Stimulated activated CD4-positive, alpha-beta T cell treated with anti-CD3 and anti-CD28 coated beads, TNF-alpha, amount 100 ng/mL, for 4 hours (primary cell): ENCODE measurements at places on chromosomes 5 and 9.

DNA sequence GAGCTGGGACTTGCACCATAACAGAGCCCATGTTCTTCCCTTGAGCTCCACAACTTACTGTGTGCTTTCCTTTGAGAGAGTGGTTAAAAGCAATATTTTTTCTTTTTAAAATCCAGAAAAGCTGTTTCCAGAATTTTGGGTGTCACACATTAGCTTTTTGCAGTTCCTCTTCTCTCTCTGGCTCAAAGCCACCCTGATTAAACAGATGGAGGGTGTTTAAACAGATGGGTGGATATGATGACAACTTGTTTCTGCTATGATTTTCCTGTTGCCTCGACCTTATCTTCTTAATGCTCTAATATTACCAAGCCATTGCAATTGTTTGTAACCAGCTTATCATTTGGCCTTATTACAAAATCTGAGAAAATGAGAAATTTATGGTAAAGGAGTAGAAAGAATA, 22.9 kb upstream of the CFAP95 start:
- DNase-seq = no peak

- DNase-seq = no peak
Measured at GRCh38 chr9:126299706-126300276, 26.8 kb upstream of the MVB12B start.

GRCh38 chr5:134769206-134769605, 10.6 kb downstream of the DDX46 start:
- no peak for DNase-seq

DNA sequence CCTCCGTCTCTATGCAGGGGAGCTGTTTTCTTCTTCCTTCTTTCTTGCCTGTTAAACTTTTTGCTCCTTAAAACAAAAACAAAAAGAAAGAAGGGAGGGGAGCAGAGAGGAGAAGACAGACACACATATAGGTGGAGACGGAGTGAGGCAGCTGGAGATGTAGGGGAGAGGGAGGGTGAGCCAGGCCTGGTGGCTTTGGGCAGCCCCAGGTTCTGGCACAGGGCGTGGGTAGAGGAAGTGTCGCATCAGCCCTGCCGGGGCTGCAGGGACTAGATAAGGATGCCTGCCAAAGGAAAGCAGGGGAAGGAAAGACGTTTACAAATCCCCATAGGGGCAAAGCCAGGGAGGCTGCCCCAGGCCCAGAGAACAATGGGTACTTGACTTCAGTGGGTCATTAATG, 38.7 kb upstream of the PTGS1 start:
- no peak for DNase-seq

DNA sequence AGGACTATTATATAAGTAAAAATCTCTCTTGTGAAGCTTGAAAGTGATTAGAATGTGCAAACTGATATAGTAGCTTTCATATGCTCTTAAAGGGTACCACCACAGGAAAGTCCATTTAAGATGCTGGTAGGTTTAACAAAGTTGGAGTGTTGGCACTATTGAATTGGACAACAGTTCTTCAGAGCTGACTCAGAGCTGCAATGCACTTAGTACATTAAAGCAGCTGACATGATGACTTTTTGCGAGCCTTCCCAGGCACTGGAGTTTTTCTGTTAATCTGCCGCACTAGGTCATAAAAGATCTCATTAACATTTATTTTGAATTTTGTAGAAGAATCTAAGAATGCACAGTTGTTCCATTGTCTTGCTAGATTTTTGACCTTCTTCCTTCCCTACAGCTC, 243.8 kb downstream of the ADAMTSL1 start:
- DNase-seq = no peak

GRCh38 chr9:121748074-121748473, 96.6 kb downstream of the DAB2IP start:
- DNase-seq = no peak

DNA sequence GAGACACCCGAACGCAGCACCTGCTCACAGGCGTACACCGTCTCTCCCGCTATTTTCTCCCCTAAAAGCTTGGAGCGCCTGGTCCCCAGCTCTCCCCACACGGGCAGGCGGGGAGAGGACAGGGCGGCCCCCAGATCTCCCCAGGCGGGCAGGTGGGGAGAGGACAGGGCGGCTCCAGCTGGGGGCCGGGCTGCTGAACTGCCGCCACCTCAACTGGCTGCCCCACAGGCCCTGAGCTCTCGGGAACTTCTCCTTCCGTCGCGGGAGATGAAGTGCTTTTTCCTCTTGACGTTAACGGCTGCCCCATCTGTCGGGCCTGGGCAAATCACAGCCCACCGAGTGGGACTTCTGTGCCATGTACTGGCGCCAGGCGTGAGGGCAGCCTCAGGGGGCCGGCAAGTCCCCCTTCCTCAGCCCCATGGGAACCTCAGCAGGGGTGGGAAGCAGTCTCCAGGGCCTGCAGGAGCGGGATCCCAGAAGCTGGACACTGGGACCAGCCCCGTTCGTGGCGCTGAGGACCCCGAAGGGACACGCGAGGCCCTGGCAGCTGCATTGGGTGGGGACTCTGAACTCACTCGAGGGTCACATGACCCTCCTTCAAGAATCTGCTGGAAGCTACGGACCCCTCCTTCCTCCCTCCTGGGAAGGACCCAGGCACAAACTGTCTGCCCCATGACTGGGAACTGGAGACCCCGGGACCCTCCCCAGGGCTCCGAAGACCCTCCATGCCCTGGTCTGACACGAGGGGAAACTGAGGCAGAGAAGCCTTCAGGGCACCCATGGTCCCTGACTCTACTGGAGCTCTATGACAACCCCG, 5.7 kb upstream of the EGFL7 start:
- DNase-seq = no peak

GRCh38 chr9:116860509-116861120, 173.5 kb downstream of the TRIM32 start:
- no peak for DNase-seq

DNA sequence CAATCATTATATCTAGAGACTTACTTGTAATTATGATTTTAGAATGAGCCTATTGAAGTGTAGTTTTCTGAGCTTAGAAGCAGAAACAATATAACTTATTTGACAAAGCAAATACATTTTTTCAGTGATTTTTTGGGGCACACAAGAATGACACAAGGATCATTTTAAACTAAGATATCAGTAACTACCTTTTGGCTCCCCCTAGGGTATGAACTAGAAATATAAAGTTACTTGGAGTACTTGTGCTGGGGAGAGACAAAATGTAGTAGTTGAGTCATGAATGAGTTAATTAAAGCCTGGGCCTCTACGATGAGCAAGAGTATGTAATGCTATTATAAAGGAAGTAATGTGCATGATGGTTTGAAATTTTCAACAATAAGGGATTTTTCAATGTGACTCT, 1244.1 kb upstream of the ACO1 start:
- no peak for DNase-seq

- DNase-seq = no peak
Measured at GRCh38 chr5:32664523-32664922, 46.6 kb upstream of the NPR3 start.

DNA sequence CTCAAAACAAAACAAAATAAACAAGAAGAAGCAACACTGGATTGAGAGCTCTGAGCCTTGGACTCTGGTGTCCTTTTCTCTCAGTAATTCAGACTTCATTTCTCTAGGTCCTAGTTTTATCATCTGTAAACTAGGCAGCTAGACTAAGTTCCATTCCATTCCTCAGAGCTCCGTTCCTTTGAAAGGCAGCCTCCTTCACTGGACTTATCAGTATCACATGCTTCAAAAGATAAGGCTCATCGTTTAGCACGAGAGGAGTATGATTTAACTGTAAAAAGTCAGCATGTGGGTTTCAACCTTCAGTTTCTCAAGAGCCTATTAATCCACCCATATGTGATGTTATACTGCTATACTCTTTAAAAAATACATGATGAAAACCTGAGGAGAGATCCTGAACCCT, 1.6 kb downstream of the ATP10B start:
- no peak for DNase-seq

- DNase-seq = no peak
Measured at GRCh38 chr9:23962101-23962500, 136.1 kb upstream of the ELAVL2 start.

- no peak for DNase-seq
Measured at GRCh38 chr5:93401634-93402213, 179.3 kb downstream of the NR2F1-AS1 start.

DNA sequence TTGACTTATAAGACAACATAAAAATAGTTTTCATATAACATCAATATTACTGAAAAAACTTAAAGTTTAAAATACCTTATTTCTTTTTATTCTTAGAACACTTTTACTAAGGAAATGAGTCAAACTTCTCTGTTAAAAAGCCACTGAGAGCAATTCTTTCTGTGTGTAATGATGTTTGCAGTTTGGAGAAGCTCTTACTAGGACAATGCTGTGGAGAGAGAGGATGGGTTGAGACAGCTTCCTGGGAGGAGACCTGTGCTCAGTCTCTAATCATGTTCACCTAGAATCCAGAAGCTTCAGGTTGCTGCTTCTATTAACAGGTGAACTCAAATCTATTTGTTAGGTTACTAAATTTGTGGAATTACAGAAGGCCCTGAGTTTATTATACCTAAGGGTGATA, 198.5 kb downstream of the DNAH5 start:
- no peak for DNase-seq

DNA sequence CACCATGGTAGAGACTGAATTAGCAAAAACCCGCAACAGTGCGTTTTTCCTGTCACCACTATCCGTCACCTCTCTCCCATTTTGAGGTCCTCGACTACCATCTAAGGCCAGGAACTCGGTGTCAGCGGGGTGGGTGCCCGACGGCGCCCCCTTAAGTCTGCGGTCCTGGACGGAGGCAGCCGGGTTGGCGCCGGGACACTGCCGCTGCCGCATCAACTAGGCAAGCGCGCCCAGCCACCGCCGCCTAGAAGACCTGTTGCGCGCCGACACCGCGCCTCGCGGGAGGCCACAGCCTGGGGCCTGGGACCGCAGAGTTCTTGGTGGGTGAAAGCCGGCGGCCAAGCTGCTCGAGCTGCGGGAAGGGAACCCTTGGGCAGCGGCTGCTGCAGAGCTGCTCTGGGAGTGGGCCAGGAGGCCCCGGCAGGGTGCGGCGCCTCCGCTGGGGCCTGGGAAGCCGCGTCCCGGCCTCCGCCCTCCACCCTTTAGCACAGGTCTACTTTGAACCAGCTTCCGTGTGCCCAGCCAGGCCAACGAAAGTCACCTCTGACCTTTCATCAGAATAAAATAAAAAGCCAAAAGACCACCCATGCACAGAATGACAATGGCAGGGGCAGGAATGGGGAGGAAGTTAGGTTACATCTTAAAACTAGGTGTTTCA, 3.5 kb downstream of the FOXB2 start:
- no peak for DNase-seq

GRCh38 chr5:131394128-131394527, 130.3 kb downstream of the CDC42SE2 start:
- no peak for DNase-seq

DNA sequence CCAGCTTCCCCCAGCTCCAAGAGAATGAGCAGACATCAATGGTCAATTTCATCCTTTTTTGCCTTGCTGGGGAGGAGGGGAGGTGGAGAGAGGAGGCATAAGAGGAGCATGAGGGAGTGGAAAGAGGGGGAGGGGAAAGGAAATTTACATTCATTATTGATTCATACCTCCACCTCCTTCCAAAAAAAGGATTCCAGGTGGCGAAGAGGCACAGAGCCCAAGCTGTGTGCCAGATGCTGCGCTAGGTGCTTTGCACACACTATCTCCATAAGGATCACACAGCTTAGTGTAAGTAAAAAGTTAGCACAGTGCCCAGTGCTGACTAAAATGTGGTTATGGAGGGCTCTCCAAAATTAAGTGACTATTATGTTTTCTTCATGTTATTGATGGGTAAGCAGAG, 11.0 kb downstream of the ASTN2 start:
- DNase-seq = no peak

DNA sequence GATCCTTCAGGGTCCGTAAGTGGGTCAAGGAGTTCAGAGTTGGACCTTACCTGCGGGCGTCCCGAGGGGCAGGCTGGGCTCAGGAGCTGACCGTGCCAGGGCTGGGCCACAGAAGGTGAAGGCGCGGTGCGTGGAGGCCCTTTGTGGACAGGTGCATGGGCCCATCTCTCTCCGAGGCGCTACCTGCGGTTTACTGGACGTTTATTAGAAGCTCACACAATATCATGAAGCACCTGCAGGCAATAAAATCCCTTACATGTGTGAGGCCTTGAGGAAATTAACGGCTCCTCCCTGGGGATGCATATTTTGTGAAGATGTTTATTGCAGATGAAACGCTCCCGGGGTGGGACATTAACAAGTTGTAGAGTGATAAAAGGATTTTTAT, 79.8 kb upstream of the LMX1B start:
- DNase-seq = no peak

GRCh38 chr5:148418511-148418910, 34.8 kb downstream of the FBXO38 start:
- DNase-seq = no peak

DNA sequence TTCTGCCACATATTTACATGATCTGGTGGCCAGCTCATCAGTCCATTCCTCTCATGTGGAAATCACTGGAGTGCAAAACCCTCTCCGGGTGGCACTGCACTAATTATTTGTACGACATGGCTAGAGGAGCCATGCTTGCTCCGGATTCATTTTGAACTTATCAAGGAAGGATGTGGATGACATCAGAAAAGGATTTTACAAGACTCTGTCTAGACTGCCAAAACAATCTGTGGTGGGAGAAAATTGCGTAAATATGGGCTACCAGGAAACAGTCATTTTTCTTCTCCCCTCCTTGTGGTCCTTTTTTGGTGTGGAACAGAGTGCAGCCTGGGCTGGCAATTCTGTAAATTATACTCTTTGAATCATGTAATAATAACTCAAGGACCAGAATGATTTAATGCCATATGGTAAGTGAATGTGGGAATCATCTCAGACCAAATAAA, 123.4 kb upstream of the IFNE start:
- no peak for DNase-seq
